ENCODE measurements at places on chromosomes 7 and 10.

DNA sequence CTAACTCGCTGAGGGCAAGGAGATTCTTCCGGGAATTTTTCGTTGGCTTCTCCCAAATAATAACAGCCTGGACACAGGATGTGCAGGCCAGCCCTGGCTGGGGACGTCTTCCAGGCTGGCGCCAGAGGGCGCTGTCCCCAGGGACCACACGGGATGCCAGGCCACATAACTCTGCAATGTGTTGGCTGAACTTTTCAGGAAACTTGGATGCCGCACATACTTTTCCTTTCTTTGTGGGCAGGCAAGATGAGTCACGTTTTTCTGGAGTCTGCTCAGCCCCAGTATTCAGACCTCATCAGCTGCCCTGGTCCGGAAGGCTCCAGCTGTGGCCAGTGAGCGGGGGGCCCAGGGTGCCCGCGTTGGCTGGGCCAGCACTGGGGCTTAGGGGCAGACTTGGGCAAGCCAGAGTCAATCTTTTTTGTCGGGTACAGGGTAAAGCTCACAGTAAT is 122.7 kb downstream of the PRKAG2 start:
- DNase-seq: no peak

DNA sequence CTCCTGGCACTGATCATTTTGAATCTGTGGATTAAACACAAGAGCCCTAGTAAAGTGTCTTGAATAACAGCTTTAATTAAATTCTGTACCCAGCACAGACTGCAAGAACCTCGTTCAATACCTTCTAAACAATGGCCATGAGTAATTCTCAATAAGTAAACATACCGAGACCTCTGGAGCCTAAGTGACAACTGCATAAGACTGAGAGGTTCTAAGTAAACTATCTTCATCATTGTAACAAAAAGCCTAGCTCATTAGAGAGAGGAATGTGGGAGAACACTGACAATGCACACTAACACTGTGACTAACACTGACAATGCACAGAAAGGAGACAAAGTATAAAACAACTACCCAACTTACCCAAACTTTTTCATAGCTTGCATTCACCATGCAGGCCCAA is 117.4 kb downstream of the ELAPOR2 start:
- no peak for DNase-seq

DNA sequence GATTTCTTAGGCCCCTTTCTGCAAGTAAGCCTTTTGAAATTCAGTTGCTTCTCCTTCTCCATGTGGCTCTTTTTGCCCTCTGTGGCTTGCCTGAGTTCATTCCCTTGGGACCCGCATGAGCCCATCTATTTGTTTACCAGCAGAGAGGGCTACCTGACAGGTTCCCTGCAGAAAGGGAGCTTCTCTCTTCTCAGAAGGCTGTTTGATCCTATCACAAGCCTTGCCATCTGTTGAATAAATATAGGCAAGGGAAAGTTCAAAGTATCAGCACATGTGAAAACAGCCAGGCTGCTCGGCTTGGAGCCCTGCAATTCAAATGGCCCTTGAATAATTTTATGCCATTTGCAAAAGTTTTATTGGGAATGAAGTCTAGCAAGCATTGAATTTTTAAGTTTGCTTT is 720.2 kb upstream of the FZD8 start:
- no peak for DNase-seq

DNA sequence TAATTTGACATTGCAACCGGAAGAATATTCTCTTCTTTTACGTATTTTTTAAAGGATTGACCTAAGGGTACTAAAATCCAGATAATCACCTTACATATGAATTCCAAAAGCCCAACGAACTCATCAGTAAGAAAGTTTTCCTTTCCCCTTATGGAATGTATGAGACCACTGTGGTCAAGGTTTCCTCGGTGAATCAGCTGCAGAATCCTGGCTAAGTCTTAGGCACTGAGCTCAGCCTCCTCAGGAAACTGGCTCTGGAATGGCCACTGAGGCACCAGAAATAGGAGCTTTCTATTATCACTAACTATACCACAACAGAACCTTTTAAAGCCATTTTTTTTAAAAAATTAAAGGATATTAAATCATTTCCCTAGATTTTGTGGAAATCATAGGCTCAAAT is 21.0 kb downstream of the SVIL start:
- no peak for DNase-seq

GRCh38 chr10:43351301-43351700 is 20.1 kb upstream of the FXYD4 start:
- no peak for DNase-seq

DNA sequence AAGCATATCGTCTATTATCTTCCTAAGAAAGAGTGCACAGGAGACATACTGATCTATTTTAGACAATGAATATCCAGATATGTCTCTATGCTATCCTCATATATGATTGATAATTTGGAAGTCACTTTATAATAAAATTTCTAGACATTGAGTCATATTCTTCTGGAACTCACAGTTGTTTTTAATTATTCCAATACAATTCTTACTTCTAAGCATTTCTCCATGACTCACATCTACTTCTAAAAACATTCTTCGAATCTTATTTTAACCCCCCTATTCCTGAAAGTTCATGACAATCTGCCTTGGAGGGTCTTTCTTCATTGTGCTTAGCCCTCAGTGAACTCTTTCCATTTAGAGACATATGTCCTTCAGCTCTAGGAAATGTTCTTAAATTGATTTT is 368.1 kb downstream of the MDFIC start:
- no peak for DNase-seq

DNA sequence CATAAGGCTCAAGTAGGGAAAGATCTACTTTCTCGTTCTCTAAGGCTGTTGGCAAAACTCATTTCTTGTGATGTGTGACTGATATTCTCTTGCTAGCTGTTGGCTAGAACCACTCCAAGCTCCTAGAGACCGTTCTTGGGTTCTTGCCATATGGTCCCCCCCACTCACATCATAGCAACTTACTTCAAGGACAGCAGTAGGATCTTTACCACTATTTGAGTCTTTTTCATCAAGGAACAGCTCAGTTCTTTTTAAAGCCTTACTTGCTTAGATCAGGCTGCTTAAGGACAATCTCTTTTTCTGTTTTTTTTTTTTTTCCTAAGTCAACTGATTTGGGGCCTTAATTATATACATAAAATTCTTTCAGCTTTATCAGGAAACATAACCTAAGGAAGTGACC is 251.1 kb downstream of the GPR37 start:
- DNase-seq: no peak

DNA sequence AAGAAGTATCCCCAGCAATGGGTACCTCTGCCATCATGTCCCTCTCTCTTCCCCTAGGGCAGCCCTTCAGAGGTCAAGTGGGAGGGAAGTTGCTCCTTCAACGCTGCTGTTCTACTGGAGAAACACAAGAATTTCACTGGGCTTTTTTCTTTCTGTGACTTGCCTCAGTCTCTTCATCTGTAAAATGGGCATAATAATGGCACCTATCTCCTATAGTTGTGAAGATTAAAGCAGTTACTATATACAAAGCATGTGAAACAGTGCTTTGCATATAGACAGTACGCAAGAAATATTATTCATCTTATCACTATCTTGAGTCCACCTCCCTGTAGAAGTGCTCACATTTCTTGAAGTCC is 1.6 kb upstream of the NPFFR1 start:
- DNase-seq: no peak

DNA sequence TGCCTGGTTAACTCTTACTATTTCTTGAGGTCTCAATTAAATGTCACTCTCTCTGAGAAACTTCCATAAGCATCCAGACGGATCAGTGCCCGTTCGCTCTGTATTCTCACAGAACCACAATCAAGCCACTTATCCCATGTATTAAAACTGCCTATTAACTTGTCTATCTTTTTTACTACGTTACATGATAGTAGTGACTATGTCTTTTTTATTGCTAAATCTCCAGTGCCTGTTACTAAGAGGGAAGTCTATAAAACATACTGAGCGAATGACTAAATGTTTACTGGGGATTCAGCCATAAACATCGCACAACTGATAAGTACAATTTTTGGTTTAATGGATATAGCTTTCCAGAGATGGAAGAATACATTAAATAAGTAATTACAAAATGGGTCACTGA is 399.9 kb downstream of the NXPH1 start:
- DNase-seq: no peak

DNA sequence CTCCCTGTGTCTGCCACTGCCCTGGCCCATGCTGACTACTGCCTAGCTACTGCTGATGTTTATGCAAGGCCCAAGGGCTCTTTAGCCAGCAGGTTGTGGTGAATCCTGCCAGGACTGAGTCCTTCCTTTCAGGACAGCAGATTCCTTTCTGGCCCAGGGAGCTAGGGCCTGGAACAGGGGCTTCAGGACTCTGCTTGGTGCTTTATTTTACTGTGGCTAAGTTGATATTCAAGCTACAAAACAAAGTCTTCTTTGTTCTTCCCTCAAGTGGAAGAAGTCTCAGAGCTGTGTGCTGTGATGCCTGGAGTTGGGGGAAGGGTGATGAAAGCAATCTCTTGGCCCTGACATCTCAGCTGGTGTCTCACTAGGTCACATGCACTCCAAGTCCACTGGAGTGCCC is 66.2 kb upstream of the NME8 start:
- no peak for DNase-seq

DNA sequence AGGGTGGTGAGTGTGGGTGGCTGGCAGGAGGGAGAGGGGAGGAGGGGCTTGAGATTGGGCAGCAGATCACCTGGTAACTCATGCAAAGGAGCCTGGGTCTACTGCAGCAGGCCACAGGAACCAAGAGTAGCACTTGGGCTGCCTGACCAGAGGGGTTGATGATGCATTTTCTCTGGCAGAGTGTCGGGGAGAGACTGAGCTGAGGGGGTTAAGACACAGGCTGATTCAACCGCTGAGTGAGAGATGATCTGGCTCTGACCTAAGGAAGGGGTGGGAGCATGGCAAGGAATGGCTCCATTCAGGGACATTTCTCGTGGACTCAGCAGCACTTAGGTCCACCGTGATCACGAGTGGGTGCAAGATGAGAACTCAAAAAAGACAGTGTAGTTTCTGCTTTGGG is 115.5 kb upstream of the STK17A start:
- DNase-seq: no peak

DNA sequence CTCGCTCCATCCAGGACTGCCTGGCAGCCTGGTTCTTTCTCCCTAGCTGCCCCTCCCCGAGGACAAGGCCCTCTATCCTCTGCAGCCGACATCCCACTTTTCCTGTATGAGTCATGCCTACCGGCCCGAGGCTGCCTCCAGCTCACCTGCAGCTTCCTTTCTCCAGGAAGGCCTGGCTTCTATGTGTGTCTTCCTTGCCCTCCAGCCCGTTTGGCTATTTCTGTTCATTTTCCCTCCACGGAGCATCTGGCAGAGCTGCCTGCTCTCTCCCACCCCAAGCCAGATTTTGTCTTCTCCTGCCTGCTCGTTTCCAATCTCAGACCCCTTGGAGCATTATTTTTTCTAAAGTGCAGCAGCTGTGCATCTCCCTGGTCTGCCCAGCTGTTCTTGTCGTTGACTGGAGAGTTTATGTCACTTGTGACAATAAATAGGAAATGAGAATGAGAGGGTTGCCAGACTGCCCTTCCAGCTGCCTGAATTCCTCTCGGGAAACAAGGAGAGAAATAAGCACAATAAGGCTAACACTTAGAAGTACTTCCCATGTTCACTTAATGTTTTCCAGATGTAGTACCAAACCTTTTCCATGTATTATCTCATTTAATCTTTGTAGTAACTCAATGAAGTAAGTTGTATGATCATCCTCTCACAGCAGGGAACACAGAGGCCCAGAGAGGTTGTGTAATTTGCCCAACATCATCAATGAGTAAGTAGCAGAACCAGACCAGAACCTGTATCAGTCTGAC is 19.7 kb downstream of the UBTD1 start:
- DNase-seq: no peak

GRCh38 chr7:44508328-44509030 is 18.0 kb upstream of the NUDCD3 start:
- DNase-seq: no peak

- DNase-seq: no peak
Observed at GRCh38 chr7:101861218-101861775, 43.9 kb downstream of the CUX1 start.

DNA sequence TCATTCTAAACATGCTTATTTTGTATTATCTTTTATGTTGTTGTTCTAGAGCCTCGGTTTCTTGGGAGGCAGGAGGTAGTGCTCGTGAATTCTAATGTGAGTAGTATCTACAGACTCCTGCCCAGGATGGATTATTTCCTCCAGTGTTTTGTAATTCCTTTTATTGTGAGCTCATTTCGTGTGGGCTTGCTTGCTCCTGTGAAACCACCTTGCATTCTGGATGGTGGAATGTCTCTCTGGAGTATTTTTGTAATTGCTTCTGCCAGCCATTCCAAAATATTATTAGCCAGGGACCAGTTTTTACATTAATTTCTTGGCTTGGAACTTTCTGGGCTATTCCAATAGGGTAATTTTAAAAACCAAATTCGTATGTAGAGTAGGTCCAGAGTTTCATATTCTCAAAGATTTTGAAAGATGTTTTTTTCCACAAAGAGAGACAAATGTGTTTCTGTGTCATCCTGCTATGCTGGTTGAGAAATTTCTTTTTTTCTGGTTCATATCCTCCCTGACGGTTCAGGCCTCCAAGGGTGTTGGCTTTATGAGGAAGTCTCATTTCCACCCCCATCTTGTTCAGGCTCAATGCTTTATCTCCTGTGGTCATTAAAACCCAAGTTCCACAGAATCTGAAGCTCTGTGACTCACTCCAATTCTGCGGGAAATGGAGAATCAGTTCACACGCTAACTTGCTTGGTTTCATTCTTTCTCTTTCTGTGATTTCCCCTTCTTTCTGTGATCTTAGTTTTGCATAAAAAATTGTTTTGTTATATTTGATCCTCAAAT is 41.7 kb upstream of the CALD1 start:
- no peak for DNase-seq

DNA sequence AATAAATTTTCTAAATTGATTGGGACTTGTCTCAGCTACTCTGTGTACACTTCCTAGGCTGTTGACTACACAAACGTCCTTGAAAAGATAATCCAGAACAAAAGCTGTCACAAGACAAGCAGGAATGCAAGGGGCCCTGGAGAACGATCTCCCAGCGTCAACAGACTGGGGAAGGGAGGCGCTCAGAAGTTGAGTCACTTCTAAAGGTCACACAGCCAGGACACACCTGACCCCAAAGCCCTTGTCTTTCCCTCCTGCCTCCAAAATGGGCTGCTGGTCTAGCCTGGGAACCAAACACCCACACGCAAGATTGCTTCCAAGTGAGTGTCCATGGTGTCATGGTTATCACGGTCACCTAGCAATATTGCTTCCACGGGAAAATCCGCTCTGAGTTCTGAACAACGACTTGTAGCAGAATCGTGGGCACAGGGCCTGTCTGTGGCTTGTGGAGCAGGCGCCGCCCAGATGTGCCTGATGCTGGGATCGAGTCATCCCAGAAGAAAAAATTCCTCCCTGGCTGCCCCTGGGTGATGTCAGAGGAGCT is 49.8 kb downstream of the SPOCK2 start:
- no peak for DNase-seq

GRCh38 chr10:103083266-103083976 is 109.7 kb downstream of the NT5C2 start:
- DNase-seq: no peak

DNA sequence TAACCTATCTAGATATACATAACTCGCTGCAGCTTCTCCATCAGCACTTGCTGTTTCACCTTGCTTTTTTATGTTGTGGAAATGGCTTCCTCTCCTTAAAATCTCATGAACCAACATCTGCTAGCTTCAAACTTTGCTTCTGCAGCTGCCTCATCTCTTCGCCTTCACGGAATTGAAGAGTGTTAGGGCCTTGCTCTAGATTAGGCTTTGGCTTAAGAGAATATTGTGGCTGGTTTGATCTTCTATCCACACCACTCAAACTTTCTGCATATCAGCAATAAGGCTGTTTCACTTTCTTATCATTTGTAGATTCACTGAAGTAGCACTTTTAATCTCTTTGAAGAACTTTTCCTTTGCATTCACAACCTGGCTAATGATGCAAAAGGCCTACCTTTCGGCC is 49.2 kb upstream of the AGR3 start:
- no peak for DNase-seq

- no peak for DNase-seq
Observed at GRCh38 chr10:10850214-10850613, 167.5 kb upstream of the CELF2 start.
